Myocyte (in vitro differentiated cells): ENCODE measurements at places on chromosomes 4 and X. TPM values are rescaled to one million over a fixed set of nuclear protein-coding genes. Genes with fewer than 3 reads are reported as not detected.

SSX2B gene
- not detected in 2 replicates for total RNA-seq

MID1 gene
- 11.0 and 18.4 TPM in 2 replicates for total RNA-seq

RPL10 gene
- 2,503 and 3,937 TPM in 2 replicates for total RNA-seq

USP26 gene
- not detected in 2 replicates for total RNA-seq

PTPN13 gene
- under 0.01 and 0.05 TPM in 2 replicates for total RNA-seq

ERAS gene
- total RNA-seq, result not detected in 2 replicates

CSN3 gene
- not detected in 2 replicates for total RNA-seq

GUCY2F gene
- 0.05 and 0.11 TPM in 2 replicates for total RNA-seq

STARD8 gene
- 3.3 and 3.4 TPM in 2 replicates for total RNA-seq

HS3ST1 gene
- total RNA-seq, result 0.05 and 0.16 TPM in 2 replicates

CYTL1 gene
- not detected in 2 replicates for total RNA-seq

ZNF185 gene
- 0.47 and 0.83 TPM in 2 replicates for total RNA-seq

P2RY8 gene
- not detected in 2 replicates for total RNA-seq

SSX2 gene
- not detected in 2 replicates for total RNA-seq

PDCL2 gene
- total RNA-seq, result not detected in 2 replicates

KCND1 gene
- total RNA-seq, result 0.10 and 0.21 TPM in 2 replicates

GRCh38 chr4:137394018-137394417 is 138.3 kb downstream of the PCDH18 start:
- DNase-seq, result peak; percentile 26

- DNase-seq, result no peak
These were observed 76.8 kb downstream of the CFAP299 start for GRCh38 chr4:80412322-80412721.

- no peak for DNase-seq
These were observed 20.2 kb downstream of the CYP2U1 start for GRCh38 chr4:107951551-107951950.

GRCh38 chrX:41304178-41304577 is 29.8 kb upstream of the DDX3X start:
- no peak for DNase-seq

DNA sequence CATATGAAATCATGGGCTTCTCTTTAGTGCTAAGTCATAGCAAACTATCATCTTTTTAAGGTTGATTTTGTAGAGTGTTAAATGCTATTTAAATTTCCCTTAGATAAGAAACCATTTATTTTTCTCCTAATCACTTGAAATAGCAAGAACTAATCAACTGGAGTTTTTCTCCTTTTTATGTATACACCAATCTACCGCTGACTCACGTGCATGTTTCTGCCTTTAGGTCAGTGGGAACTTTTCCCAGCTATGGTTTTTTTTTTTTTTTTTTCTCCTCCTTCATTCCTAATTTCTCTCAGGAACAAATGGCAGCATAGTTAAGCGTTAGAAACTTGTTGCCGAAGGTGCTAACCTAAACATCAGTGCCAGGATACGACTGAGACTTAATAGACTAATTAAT is 176.4 kb downstream of the BMPR1B start:
- no peak for DNase-seq

GRCh38 chrX:106684207-106684606 is 42.3 kb upstream of the RNF128 start:
- no peak for DNase-seq

DNA sequence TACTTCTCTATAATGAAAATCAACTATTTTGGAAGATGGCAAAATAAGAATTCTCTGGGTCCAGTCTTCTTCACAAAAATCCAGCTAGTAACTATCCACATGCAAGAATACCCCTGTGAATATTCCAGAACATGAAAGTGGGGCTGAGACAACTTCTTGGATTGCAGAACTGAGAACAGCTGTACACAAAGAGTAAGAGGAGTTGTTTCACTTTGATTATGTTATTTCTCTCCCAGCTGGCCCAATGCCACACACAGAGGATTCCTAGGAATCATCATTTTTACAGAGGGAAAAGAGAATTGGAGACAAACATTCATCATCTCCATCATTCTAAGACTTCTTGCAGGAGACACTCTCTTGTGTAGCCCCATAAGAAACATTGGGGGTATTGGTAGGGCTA is 782.2 kb upstream of the LCORL start:
- no peak for DNase-seq

DNA sequence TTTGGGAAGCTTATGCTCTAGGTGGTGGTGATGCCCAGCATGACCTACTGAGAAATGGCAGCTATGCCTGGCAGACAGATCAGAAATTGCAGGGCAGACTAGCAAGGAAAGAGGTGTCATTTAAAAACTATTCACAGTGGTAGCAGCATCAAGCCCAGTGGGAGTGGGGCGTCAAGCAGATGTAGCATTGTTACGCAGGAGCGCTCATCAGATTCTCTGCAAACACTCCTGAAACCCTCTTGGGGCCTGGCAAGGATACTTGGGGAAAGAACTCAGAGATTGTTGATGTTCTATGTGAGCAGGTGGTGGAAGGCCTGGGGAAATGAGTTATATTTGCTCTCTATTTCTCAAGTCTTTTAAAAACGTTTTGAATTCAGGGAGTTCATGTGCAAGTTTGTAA is 437.6 kb downstream of the RAPGEF2 start:
- DNase-seq, result no peak

DNA sequence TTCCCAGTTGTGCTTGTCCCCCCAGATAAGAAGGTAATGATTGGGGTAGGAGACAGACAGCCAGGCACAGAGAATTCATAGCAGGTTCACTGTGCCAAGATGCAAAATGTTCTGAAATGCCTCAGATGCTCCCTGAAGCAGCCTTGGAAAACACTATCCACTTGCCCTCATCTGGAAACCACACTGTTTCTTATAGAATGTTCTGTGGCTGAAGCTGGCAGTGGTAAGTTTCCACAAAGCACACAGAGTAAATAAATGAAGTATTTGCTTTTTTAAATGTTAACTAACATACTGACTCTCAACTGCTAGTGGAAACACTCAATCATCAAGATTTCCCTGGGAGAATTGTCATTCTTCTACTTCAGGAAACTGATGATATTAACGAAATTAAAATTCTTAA is 311.4 kb downstream of the PRDM5 start:
- no peak for DNase-seq

GRCh38 chr4:140326395-140326993 is 47.0 kb upstream of the SCOC start:
- peak; percentile 47 for DNase-seq

GRCh38 chr4:105808750-105809041 is 86.6 kb upstream of the NPNT start:
- peak; percentile 89 for DNase-seq

DNA sequence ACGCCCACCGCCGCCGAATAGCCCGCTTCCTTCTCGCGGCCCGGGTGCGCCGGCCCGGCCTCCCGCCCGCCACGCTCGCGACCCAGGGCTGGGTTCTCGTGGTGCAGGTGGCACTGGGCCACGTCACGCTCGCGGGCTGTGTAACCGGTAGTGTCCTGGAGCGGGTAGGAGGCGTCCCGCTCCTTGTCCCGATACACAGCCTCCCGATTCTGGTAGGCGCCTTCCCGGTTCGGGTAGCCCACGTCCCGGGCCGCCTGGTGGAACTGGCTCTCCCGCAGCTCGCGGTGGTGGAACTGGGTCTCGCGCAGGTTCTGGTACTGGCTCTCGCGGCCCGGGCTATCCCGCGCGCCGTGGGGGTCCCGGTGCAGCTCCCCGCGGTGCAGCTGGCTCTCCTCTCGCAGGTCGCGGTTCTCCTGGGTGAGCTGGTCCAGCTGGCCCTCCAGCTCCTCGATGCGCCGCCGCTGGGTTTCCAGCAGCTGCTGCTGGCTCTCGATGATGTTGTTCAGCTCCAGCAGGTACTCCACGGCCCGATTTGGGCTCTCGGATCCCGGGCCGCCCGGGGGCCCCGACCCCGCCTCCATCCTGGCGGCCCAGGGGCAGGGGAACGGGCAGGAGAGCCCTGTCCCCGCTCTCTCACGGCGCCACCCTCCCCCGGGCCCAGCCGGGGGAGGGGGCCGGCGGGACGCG is 39.3 kb upstream of the IQSEC2 start:
- no peak for DNase-seq

GRCh38 chrX:118583781-118584180 is 88.2 kb downstream of the DOCK11 start:
- DNase-seq, result no peak

DNA sequence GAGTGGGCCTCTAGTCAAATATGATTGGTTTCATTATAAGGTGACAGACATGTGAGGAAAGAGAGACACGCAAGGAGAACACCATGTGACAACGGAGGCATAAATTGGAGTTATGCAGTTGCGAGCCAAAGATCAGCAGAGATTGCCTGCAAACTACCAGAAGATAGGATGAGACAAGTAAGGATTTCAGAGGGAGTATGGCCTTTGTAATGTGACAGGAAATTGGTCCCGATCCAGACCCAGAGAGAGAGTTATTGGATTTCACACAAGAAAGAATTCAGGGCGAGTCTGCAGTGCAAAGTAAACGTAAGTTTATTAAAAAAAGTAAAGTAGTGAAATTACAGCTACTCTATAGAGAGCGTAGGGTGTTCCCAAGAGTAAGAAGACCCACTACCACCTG is 35.7 kb upstream of the NDST4 start:
- DNase-seq, result no peak

DNA sequence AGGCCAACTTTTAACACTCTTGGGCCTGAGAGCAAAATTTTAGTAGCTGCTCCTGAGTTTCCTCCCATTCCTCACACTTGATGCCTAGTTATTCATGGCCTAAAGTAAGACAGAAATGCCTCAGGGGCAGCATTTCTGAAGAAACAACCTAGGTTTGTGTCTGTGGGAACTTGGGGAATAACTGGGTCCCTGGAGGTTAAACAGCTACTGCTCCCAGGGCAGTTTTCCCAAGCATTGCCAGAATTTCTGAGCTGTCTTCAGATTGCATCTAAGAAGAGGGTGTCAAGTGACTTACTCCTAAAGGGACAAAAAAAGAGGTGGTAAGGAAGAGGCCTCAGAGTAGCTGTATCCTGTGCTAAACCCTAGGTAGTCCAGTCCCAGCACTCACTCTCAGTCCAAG is 130.8 kb upstream of the ACSL4 start:
- DNase-seq, result no peak

DNA sequence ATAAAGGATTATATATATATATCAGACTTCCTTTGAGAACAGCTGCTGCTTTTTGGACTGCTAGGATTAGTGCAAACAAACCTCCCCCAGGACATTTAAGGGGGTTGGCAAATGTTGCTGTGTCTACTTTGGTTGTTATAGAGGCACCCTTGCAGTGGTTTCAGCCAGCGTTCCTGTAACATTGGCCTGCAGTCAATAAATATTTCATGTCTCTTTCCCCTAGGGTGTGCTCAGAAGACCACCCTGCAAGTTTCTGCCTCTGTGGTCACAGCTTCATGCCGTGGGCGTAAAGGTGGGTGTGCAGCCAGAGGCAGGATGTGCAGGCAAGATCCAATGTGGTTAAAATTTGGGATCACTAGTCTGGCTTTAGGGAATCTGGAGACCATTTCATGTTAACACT is 28.9 kb downstream of the FGF5 start:
- no peak for DNase-seq

DNA sequence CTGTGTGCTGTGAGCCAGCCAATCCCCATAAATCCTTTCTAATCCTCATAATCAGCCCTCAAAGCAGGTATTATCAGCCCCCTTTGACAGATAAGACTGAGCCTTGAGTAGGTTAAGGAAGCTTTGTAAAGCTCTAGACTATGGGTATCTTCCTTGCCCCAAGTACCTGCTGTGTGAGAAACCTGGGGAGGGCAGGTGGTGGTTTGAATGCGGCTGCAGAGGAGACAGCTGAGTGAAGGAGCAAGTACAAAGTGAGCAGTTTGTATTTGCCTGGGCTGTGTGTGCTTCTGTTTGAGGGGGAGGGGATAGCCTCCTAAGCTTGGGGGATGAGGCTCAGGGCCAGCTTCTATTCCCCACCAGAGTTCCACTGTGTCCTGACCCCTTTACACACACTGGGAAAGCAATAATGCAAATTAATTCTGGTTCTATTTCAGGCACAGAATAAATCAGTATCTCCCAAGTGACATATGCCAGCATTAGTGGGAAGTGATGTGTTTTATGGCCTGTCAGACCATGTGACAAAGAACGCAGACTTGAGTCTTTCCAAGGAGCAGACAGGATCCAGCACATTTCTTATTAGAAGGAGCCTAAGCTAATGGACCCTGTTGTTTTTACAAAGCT is 63.5 kb downstream of the EVC start:
- DNase-seq, result no peak

DNA sequence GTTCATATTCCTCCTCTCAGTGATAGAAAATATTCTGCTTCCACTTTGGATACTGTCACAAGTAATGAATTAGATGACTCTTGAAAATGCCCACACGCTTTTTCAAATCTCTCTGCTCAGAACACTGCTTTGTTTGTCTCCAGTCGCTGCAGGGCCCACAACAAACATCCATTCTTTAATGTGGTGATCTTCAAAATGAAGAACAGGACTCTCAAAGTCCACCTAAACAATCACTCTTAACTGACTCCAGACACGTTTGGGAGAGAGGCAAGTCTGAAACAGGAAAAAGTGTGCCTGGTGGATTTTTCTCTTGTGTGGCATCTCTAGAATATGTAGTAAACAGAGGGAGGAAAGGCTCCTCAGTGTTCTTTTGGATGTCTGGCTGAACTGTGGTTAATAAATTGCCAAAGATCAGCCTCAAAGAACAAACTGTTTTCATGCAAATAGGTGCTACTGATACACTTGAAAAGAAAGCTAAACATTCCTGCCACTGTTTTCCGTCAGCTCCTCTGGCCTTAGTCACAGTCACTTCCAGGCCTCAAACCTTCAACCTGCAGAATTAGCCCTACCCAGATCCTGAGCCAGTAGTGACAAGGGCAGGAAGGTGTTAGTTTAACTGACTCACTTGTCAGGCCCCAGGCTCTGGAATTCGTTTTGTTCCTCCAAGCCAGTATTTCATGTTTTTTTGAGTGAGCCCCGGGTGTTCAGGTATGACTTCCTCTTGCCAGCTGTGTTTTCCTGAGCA is 259.6 kb upstream of the GPC4 start:
- no peak for DNase-seq

- no peak for DNase-seq
These were observed 108.3 kb downstream of the QRFPR start for GRCh38 chr4:121272526-121272925.

- DNase-seq, result no peak
These were observed 18.4 kb downstream of the NOP14 start for GRCh38 chr4:2944586-2945526.

DNA sequence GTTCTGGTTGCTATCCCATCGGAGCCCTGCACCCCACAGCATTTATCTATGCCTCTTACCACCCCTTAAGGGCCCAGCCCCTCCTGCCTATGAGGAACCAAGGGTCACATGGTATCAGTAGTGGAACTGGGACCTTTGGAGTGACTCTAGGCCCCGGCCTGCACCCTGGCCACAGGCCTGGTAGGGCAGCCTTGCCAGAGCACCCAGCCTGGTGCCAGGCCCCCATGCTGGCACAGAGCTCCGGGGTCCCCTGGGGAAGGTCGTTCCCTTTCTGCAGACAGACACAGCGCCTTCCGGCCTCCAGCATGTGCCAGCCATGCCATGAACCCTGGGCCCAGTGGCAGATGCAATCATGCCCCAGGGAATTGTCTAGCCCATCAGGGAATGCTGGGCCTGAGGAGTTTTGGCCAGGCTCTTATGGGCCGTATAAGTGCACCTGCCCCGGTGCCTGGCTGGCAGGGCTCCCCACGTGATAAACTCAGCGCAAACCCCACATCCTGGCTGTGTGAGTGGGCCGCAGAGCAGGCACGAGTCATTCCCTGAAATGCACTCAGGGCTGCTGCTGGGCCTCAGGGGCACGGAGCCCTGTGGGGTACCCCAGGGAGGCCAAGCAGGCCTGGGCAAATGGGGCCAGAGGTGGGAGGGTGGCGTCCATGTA is 19.8 kb upstream of the ADD1 start:
- DNase-seq, result no peak

- DNase-seq, result no peak
These were observed 22.4 kb downstream of the PCDH18 start for GRCh38 chr4:137509855-137510282.
